ENCODE measurements at places on chromosomes 16 and 17.

- DNase-seq, result no peak
Observed at GRCh38 chr16:53771655-53772497, 67.9 kb downstream of the FTO start.

DNA sequence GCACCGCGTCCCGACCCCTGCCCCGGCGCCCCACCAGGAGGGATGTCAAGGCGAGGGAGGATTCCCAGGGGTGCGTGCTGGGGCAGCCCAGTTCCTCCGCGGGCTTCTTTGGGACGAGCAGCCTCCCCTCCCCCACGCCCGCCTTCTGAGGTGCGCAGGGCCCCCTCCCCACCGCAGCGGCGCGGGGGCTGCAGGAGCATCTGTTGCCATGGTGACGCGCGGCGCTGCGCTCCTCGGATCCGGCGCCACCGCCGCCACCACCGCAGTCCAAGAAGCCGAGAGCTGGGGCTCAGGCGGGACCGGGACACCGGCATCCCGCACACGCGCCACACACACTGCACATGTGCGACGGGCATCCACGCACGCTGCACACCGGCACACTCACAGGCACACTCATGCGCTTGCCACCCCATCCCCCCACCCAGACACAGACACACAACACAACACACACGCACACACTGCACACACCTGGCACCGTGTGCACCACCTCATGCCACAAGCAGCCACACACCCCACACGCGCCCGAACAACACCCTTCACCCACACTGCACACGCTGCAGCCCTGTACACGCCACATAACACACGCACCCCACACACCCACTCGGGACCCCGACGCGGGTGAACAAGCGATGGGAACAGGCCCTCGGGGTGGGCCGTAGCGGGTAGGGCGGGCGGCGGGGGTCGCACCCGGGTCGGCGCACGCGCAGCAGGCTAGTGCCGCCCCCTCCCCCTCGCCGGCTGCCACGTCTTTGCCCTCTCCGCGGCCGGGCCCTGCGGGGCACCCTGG, 17.0 kb downstream of the ENPP7 start:
- no peak for DNase-seq

GRCh38 chr17:78923660-78924453, 1.3 kb downstream of the TIMP2 start:
- DNase-seq, result no peak

DNA sequence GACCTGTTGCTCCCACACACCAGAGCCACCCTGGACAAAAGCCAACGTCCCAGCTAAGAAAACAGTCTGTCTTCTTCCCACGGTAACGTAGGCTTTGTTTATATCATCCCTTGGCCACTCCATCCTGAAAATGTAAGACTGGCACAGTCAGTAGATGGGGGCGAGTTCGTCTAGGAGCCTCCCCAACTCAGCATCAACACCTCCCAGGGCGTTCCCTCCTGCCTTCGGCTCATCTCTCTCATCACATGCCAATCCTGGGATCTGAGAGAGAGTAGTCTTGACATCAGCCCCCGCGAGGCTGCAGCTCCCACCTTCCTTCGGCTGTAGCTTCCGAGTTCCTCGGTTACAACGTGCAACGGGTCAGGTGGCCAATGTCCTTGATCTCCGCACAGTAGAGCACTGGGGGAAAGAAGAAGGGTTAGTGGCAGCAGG, 894 bp downstream of the RNF227 start:
- DNase-seq, result peak; percentile 64

DNA sequence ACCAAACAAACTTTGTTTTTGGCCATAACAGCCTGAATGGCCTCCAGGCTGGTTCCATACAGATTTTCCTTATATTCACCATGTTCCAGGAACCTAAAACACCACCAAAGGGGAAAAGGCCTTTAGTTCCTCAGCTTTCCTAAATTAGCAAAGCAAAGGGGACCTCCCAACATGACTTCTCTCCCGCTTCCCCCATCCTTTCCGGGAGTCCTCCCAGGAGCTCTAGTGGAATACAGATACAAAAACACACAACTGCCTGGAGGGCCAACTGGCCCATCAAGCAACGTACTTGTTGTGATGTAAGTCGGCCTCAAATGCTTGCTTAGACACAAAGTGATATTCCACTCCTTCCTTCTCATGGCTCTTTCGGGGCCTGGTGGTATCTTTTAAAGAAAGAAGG, 22.1 kb downstream of the MPP3 start:
- DNase-seq, result no peak

DNA sequence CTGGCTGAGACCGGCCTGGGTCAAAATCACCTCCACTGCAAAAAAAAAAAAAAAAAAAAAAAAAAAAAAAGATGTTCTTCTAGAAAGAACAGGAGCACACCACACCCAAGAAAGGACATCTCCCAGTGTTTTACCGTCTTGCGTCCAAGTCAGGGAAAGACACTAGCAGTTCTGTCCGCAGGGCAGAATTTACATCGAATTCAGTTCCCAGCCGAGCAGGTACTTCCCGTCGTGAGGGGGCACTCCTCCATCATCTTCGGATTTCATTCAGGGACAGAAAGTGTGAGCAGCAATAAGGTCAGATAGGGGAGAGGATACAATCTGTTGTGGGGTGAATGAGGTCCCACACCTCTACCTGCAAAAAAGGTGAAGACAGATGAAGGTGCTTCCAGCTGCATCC, 574.7 kb downstream of the KCNJ18 start:
- no peak for DNase-seq

GRCh38 chr17:83125515-83126274, 46.3 kb downstream of the METRNL start:
- no peak for DNase-seq

GRCh38 chr17:70206361-70207010, 37.2 kb downstream of the KCNJ2 start:
- DNase-seq, result no peak

DNA sequence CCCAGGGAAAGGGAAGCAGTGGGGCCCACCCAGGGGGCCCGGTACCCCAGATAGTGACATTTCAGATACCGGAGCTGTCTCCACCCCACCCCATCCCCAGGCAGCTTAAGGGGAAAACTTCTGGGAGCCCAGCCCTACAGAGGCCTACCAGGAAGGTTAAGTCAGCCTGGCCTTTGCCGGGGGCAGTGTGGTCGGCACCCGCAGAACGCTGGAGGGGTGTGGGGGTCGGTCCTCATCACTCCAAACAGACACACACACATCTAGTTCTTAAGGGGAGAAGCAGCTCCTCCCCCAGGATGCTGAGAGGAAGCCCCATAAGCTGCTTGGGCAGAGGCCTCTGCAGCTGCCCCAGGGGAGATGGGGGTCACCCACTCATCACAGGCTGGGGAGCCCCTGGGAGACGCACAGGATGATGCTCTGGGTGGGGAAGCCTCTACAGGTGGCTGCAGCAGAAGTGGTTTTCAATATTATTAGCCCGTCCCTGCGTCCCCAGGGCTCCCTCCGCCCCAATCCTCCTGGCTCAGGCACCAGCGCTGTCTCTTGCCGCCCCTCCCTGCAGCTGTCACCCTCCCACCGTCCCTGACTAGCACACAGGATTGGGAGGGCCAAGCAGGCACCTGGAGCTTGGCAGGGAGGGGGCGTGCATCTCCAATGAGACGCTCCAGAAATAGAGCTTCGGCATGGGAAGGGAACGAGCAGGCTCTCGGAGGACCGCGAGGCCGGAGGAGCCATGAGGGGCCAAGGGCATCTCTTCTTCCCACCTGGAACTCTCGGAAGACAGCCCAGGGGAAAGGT, 1.4 kb upstream of the ABR start:
- no peak for DNase-seq

GRCh38 chr17:30449480-30449879, 27.7 kb upstream of the GOSR1 start:
- no peak for DNase-seq

GRCh38 chr17:50841949-50842354, 6.6 kb downstream of the WFIKKN2 start:
- DNase-seq, result no peak

GRCh38 chr16:77555126-77555525, 120.3 kb upstream of the ADAMTS18 start:
- no peak for DNase-seq

- DNase-seq, result no peak
Observed at GRCh38 chr16:89067677-89068443, 25.8 kb upstream of the ACSF3 start.

DNA sequence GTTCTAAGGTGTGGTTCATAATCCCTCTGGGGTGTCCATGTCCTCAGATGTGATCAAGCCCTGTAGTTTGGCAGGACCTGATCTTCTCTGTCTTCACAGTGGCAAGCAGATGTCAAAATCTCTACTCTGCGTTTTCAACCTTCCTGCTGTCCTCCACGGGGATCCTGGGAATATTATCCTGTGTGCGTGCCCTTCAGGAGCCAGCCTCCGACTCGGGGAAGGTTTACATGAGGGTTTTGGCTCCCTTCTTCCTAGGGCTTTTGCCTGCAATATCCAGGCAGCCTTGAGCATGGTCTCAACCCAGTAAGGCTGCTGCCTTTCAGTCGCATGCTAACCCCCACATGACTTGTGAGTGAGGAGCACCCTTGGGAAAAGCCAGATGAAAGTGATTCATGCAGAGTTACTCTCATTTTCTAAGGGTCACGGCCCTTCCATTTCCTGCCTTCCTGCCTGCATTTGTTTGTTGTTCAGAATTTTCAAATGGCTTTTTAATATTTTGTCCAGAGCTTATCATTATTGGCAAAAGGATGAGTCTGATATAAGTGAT, 202.2 kb upstream of the CHMP6 start:
- peak; percentile 91 for DNase-seq

DNA sequence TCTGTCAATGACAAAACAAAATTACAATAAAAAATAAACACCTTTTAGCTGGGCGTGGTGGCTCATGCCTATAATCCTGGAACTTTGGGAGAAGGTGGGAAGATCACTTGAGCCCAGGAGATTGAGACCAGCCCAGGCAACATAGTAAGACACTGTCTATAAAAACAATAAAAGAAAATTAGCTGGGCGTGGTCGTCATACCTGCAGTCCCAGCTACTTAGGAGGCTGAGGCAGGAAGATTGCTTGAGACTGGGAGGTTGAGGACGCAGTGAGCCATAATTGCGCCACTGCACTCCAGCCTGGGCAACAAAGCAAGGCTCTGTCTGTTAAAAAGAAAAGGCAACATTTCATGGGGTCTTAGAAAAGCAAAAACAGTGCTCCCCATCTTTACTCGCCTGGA, 32.7 kb downstream of the EMP2 start:
- no peak for DNase-seq

DNA sequence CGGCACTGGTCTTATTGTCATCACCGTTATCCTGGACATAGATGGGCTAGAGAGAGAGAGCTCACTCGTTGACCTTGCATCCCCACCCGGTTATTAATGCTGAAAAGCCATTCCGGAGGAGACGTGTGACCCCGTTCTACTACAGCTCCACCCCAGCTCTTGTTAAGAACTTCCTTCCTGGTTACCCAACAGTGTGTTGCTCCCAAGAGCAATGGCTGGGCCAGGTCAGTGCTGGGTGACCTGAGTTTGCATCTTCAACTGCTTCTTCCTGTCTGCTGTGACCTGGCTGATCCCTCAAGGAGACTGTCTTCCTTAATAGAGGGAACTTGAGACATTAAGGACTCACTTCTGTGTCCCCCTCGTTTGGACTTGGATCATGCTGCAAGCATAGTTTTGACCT, 96.1 kb upstream of the SDK2 start:
- no peak for DNase-seq

GRCh38 chr17:27554152-27554551, 76.8 kb upstream of the LGALS9 start:
- DNase-seq, result no peak

- DNase-seq, result no peak
Observed at GRCh38 chr17:65085397-65085796, 28.9 kb upstream of the GNA13 start.

- DNase-seq, result no peak
Observed at GRCh38 chr17:949623-950303, 29.8 kb downstream of the NXN start.

- no peak for DNase-seq
Observed at GRCh38 chr16:73457851-73458250, 409.9 kb upstream of the ZFHX3 start.

GRCh38 chr16:72092832-72093447, 480 bp downstream of the TXNL4B start:
- peak; percentile 43 for DNase-seq

- no peak for DNase-seq
Observed at GRCh38 chr17:75607086-75607485, 19.5 kb downstream of the MYO15B start.

GRCh38 chr17:37388266-37388665, 12.5 kb downstream of the C17orf78 start:
- DNase-seq, result no peak

Data from HS-5 (cell line).